SK-N-SH (cell line): ENCODE measurements at places on chromosomes 16 and 17.
A peak's percentile ranks its signal among the peaks of the same experiment; 100 is the strongest.

DNA sequence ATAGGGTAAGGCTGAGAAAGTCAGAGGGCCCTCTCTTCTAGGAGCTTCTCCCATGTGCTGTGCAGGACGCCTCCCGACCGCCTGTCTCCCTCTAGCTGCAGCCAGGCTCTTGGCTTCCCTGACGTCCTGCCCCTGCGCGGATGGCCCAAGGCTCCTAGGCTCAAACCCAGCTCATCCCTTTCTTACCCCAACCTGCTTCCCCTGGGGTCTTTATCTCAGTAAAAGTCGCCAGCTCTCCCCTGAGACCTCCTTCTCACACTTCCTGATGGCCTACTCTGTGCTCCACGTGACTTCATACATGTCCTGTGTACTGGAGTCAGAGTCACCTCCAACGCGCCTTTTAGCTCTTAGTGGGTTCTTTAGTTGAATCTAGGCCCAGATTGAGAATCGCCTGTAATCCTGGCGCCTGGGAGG is 1.1 kb upstream of the ZNF747 start:
- DNase-seq = peak; percentile 85

- no peak for DNase-seq
Observed at GRCh38 chr17:29085223-29085622, 42.3 kb downstream of the PIPOX start.

- no peak for DNase-seq
Observed at GRCh38 chr17:64256913-64257807, 5.9 kb downstream of the TEX2 start.

DNA sequence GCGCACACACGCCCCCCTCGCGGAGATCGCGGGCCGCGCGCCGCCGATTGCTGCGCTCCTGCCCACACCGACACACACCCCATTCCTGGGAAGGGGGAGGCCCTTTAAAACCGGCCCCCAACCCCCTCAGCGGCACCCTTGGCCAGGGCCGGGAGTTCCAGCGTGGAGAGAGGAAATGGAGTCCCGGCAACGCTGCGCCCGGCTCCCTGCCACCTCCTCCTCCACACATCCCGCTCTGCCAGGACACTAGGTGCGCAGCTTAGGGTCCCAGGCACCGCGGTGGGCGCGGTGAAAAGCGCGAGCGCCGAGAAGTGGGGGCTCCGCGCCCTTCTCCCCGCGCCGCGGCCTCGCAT is 397 bp downstream of the CDC42EP4 start:
- no peak for DNase-seq

DNA sequence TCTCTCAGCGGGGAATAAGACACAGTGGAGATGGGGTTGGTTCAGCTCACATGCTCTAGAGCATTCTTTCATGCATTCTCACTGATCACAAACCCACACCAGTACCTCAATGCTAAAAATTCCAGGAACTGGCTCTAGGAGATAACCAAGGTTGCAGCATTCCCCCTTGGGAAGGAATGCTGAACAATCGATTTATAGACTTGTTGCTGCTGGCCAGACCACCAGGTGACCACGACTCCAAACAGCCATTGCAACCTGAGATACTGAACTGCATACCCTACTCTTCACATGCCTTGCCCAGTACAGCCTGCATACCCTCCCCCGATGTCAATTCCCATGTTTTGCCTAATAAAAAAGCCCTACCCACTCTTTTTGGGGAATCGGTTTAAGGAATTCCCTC is 75.1 kb upstream of the GPRC5B start:
- DNase-seq = no peak

- DNase-seq = no peak
Observed at GRCh38 chr16:66473654-66474519, 46.8 kb downstream of the BEAN1 start.

DNA sequence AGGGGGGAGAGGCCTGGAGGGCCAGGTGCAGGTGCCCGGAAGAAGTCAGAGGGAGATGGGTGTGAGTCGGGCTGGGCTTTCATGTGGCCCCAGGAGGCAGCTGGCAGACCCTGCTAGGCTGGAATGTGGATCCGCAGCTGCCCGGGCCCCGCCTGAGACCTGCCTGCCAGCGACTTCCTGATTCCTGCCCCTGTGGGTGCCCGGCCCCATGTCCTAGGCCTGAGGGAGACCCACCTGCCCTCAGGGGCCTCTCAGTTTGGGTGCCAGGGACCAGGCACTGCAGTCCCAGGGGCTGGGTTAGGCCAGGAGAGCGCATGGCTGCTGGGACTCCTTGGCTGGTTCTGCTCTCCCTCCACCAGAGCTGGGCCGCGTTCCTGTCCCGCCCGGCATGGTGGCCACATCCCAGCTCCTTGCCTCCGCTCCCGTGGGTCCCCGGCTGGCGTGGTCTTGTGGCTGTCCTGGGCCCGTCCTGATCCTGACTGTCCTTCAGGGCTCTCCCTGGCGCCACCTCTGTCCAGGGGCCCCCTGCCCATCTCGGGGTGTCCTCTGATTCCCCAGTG is 22.1 kb upstream of the SPNS2 start:
- no peak for DNase-seq
